ENCODE measurements at places on chromosomes 1 and 21. TPM values are rescaled to one million over a fixed set of nuclear protein-coding genes. Genes with fewer than 3 reads are reported as not detected.
A peak's percentile ranks its signal among the peaks of the same experiment; 100 is the strongest.

DNA sequence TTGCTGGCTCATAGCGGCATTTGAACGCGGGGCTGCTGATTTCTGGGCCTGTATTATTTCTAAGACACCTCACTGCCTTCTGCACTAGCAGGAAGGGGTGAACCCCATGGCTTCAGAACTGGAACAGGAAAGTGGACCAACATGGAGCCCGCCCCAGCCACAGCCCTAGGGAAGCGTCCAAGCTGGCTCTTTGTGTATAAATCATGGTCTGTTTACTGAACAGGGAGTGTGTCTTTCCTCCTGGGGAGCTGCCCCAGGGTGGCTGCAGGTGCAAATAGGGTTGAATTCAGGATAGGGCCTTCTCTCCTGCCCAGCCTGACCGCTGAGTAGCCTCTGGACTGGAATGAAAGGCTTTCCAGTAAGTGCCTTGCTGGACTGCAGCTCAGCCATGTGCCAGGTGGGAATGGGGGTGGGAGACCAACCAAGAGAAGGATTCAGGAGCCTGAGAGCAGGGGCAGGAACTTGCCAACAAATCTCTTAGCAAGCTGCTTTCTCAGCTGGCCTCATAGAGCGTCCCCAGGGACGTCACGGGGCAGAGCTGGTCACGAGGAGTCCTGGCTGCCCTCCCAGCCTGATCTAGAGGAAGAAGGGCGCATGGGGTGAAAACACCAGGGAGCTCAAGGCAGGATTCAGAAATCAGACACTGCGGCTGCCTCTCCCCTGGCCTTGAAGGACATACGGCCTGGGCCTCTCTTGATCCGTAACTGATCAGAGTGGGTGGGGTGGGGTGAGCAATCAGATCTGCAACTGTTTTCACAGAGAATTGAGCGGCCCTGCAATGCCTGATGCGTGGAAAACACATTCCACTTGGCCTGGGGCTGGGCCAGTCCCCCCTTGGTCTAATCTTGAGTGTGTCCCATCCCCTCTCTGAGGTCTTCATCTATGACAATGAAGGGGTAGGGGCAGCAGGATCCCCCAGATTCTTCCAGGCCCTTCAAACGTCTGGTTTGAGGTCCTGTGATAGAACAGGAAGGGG, 56.5 kb upstream of the SELENON start:
- DNase-seq: no peak
- no peaks in the 10 kb centered on the region for H3K36me3 ChIP-seq
- no peaks in the 10 kb centered on the region for H3K27me3 ChIP-seq
- H3K27ac ChIP-seq: no peak overlapping the region

- no peak overlapping the region for H3K27ac ChIP-seq
- H3K36me3 ChIP-seq: no peaks in the 10 kb centered on the region
- no peak for DNase-seq
- peaks cover 13% of the 10 kb centered on the region for H3K4me1 ChIP-seq
These were observed 182.9 kb upstream of the FGGY start for GRCh38 chr1:59113876-59114457.

- no peak for DNase-seq
- no peaks in the 10 kb centered on the region for H3K36me3 ChIP-seq
- no peak overlapping the region for H3K4me3 ChIP-seq
- no peaks in the 10 kb centered on the region for H3K27me3 ChIP-seq
These were observed 50.4 kb upstream of the DAB1 start for GRCh38 chr1:57474137-57474750.

GRCh38 chr1:43440358-43440757, 13.4 kb downstream of the HYI start:
- DNase-seq: no peak
- no peak overlapping the region for H3K27ac ChIP-seq
- no peaks in the 10 kb centered on the region for H3K27me3 ChIP-seq
- no peak overlapping the region for H3K4me3 ChIP-seq
- no peaks in the 10 kb centered on the region for H3K4me1 ChIP-seq
- no peaks in the 10 kb centered on the region for H3K36me3 ChIP-seq

- H3K36me3 ChIP-seq: no peaks in the 10 kb centered on the region
- no peak for DNase-seq
- no peak overlapping the region for H3K27ac ChIP-seq
- H3K4me1 ChIP-seq: 0 out of 2 replicates have a peak, but pooled peaks cover 3% of the 10 kb centered on the region
- no peak overlapping the region for H3K4me3 ChIP-seq
- H3K27me3 ChIP-seq: peaks cover 1% of the 10 kb centered on the region
These were observed 34.5 kb downstream of the LRRN2 start for GRCh38 chr1:204650911-204651570.

DNA sequence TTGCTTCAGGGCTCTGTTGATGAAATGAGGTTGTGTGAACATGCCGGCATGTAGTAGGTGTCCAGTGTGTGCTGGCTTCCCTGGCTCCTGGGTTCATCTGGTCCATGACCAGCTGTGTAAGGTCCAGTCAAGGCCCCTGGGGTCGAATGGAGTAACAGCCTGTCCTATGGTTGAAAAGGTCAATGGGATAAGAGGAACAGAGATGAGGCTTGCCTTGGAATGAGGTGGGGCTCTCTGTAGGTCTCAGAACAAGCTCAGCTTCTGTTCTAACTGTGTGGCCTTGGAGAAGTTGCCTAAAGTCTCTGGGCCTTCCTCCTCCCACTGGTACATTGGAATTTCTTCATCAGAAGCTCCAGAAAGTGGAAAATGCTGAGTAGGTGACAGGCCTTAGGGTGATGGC, 26.6 kb downstream of the RPS6KA1 start:
- no peaks in the 10 kb centered on the region for H3K27me3 ChIP-seq
- H3K36me3 ChIP-seq: no peaks in the 10 kb centered on the region
- no peak for DNase-seq
- H3K27ac ChIP-seq: no peak overlapping the region
- H3K4me1 ChIP-seq: no peaks in the 10 kb centered on the region
- H3K4me3 ChIP-seq: no peak overlapping the region

- H3K36me3 ChIP-seq: no peaks in the 10 kb centered on the region
- H3K27ac ChIP-seq: no peak overlapping the region
- H3K27me3 ChIP-seq: no peaks in the 10 kb centered on the region
- no peak overlapping the region for H3K4me3 ChIP-seq
- no peaks in the 10 kb centered on the region for H3K4me1 ChIP-seq
These were observed 12.9 kb downstream of the MTR start for GRCh38 chr1:236808005-236808404.

- H3K27me3 ChIP-seq: no peaks in the 10 kb centered on the region
- no peak overlapping the region for H3K4me3 ChIP-seq
- H3K4me1 ChIP-seq: peaks cover 29% of the 10 kb centered on the region
- H3K36me3 ChIP-seq: no peaks in the 10 kb centered on the region
- H3K27ac ChIP-seq: no peak overlapping the region
These were observed 29.3 kb downstream of the SORT1 start for GRCh38 chr1:109368464-109368863.

GRCh38 chr1:220572416-220572815, 44.5 kb downstream of the MARK1 start:
- H3K4me3 ChIP-seq: no peak overlapping the region
- DNase-seq: no peak
- no peaks in the 10 kb centered on the region for H3K4me1 ChIP-seq
- no peaks in the 10 kb centered on the region for H3K27me3 ChIP-seq
- no peak overlapping the region for H3K27ac ChIP-seq
- H3K36me3 ChIP-seq: no peaks in the 10 kb centered on the region

DNA sequence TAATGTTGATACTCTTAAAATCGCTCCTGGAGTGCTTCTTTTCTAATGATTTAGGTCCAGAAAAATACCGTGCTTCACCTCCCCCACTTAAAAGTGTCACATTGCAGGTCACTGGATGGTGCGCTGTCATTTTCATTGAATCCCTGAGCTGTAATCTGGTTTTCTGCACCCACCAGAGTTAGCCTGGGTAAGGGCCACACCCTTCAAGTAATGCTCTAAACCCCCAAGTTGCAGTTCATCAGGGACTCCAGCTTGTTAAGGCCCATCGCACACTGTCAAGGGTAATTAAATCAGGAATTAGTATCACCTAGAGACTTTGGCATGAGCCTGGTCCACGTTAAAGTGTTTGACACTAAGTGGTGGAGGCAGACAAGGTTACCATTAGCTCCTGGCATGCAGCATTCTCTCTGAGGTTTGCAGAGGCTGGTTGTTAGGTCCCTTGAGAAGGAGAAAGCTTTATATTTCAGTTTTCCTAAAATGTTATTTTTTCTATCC, 34.0 kb downstream of the ASTN1 start:
- H3K36me3 ChIP-seq: no peaks in the 10 kb centered on the region
- H3K27me3 ChIP-seq: no peaks in the 10 kb centered on the region
- no peak overlapping the region for H3K4me3 ChIP-seq
- no peak overlapping the region for H3K27ac ChIP-seq
- H3K4me1 ChIP-seq: no peaks in the 10 kb centered on the region

- DNase-seq: no peak
- H3K36me3 ChIP-seq: no peaks in the 10 kb centered on the region
- no peak overlapping the region for H3K27ac ChIP-seq
- no peaks in the 10 kb centered on the region for H3K4me1 ChIP-seq
These were observed 6.9 kb upstream of the SIPA1L2 start for GRCh38 chr1:232636799-232637198.

- DNase-seq: no peak
- no peaks in the 10 kb centered on the region for H3K36me3 ChIP-seq
- no peak overlapping the region for H3K27ac ChIP-seq
These were observed 68.8 kb downstream of the RPS6KC1 start for GRCh38 chr1:213119794-213120193.

- no peak overlapping the region for H3K4me3 ChIP-seq
- no peaks in the 10 kb centered on the region for H3K27me3 ChIP-seq
- H3K4me1 ChIP-seq: no peaks in the 10 kb centered on the region
- H3K36me3 ChIP-seq: no peaks in the 10 kb centered on the region
- no peak overlapping the region for H3K27ac ChIP-seq
These were observed 59.4 kb upstream of the DUSP10 start for GRCh38 chr1:221801251-221801661.

- no peak for DNase-seq
- no peaks in the 10 kb centered on the region for H3K4me1 ChIP-seq
- H3K27me3 ChIP-seq: no peaks in the 10 kb centered on the region
- no peak overlapping the region for H3K4me3 ChIP-seq
- H3K27ac ChIP-seq: no peak overlapping the region
These were observed 229.3 kb downstream of the PRDM2 start for GRCh38 chr1:13929313-13929712.

DNA sequence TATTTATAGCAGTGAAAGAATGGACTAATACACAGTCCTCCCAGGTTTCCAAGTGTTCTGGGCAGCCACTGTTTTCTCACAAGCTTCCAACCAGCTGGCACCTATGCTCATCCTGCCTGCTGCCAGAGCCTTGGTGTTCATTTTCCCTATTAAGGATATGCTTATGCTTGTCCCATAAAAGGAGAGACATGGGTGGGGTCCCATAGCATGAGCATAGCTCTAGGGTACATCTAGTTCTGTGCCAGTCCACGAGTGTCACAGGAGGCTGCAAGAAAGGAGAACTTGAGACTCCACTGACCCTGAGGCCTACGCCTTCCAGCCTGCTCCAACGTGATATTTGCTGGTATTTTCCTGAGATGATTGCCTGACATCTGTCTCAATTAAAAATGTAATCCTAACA, 192.4 kb upstream of the PTGFR start:
- no peaks in the 10 kb centered on the region for H3K36me3 ChIP-seq
- no peak overlapping the region for H3K4me3 ChIP-seq
- H3K27me3 ChIP-seq: no peaks in the 10 kb centered on the region
- no peaks in the 10 kb centered on the region for H3K4me1 ChIP-seq

GRCh38 chr1:198462365-198463019, 78.0 kb downstream of the ATP6V1G3 start:
- H3K4me3 ChIP-seq: no peak overlapping the region
- no peak for DNase-seq
- H3K36me3 ChIP-seq: no peaks in the 10 kb centered on the region
- no peaks in the 10 kb centered on the region for H3K27me3 ChIP-seq
- no peaks in the 10 kb centered on the region for H3K4me1 ChIP-seq

DNA sequence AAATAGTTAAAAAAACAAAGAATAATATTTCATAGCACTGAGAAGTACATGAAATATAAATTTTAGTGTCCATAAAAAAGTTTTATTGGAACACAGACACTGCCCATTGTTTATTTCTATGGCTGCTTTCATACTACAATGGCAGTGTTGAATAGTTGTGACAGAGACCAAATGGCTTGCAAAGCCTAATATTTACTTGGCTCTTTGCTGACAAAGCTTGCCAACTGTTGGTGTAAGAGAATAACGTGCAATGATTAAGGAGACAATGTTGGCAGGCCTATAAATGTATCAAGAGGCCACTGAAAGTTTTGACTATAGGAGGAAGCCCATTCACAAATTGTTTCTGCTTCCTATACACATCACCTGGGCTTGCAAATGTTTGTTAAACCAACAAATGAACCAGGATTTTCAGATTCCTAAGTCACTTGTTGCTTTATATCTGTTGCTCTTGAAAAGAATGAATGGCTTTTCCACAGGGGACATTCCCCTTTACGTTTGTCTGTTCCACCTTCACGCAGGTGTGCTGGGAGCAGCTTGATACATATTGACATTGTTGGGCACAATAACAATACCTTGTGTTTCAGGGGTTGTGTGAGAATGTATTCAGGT, 5.5 kb upstream of the ST6GALNAC3 start:
- DNase-seq: no peak
- H3K36me3 ChIP-seq: no peaks in the 10 kb centered on the region
- H3K27ac ChIP-seq: peak overlapping the region; percentile 69
- no peak overlapping the region for H3K4me3 ChIP-seq

DNA sequence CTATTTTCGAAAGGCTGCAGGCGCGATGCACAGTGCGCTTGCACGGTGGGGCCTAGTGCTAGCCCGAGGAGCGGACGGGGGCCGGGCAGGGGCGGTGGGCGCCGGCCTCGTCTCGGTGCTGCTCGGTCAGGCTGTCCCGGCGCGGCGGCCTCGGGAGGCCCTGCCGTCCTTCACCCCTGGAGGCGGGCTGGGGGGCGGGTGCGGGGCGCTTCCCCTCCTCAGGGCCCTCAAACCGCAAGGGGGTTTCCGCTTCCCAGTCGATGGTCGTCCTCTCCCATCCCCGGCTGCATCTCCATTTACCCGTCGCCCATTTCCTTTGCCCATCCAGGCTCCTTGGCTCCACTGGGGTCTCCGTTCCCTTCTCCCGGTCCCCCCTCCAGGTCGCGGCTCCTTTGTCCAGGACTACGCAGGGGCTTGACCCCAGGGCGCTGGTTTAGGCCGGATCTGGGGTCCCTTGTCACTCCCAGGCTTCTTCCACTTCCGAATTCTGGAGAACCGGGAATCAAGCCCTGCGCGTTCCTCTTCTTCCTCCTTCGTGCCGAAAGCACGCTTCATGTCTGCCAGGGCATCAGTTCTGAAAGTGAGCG, 196.3 kb upstream of the LMO4 start:
- no peak overlapping the region for H3K4me3 ChIP-seq
- no peaks in the 10 kb centered on the region for H3K27me3 ChIP-seq
- no peak for DNase-seq
- no peaks in the 10 kb centered on the region for H3K36me3 ChIP-seq
- H3K4me1 ChIP-seq: no peaks in the 10 kb centered on the region

The PCAT6 gene
- not detected for total RNA-seq

The SYT2 gene
- total RNA-seq: 0.09 TPM

The KRTAP23-1 gene
- not detected for total RNA-seq

The OR2T35 gene
- not detected for total RNA-seq

The SYCP1 gene
- not detected for total RNA-seq

The NPHS2 gene
- not detected for total RNA-seq

The LIN9 gene
- 11.0 TPM for total RNA-seq

The PLEKHN1 gene
- total RNA-seq: 3.1 TPM

The ZNF124 gene
- 52.9 TPM for total RNA-seq
